A549 (cell line): ENCODE measurements at places on chromosomes 1 and 21. TPM values are rescaled to one million over a fixed set of nuclear protein-coding genes. Genes with fewer than 3 reads are reported as not detected.

GRCh38 chr1:177413982-177414596 is 243.3 kb downstream of the BRINP2 start:
- DNase-seq: no peak

The SLAMF8 gene
- polyA plus RNA-seq: 0.07 TPM in 1 of 3 replicates, not detected in the others

DNA sequence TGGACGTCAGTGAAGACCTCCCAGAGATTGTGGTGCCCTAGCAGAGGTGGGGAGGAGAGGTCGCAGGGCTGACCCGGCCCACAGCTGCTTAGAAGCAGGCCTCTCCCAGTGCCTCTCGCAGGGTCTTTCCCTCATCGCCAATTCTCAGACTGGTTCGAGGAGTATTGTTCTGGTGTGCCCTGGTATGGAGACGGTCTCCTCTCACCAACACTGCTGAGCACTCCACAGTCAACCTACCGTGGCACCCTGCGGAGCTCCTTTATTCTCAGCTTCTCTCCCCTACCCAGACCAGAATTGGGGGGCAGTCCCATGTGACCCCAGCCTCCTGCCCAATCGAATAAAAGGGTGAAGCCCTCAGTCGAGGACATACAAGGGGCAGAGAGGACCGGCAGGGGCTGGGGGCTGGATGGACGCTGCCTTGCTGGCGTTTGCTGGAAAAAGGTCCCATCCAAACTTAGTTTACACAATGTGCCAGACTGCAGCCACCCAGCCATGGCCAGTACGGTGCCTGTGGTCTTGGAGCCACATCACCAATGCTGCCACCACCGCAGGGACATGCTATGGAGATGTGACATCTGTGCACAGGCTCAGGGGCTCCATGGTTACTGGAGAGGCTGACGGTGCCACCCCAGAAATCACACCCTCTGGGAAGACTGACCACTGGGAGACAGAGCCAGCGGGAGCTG is 80.8 kb downstream of the STUM start:
- no peak for DNase-seq

- no peak for DNase-seq
Observed at GRCh38 chr1:145995964-145996432, 381 bp downstream of the TXNIP start.

GRCh38 chr1:89069951-89070350 is 4.9 kb upstream of the GBP1 start:
- DNase-seq: no peak

The KCNA2 gene
- 0.03 to 0.05 TPM (median 0.04 TPM) in 3 replicates for polyA plus RNA-seq

The RXFP4 gene
- 0.06 TPM in 1 of 3 replicates, not detected in the others for polyA plus RNA-seq

DNA sequence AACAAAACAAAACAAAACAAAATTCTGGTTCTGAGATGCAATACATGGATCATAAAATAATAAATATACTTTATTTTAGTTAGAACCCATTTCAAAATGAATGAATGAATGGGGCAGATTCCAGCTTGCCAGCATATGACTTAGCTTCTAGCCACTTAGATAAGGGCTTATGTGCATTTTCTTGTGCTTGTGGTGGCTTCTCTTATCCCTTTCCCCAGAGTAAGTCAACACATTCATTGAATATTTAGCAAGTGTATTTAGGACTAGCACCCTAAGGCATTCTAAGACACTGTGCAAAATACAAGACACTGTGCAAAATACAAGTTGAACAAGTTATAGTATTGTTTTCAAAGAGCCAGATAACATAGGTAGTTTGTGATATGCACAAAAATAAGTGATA is 4.7 kb downstream of the ADIPOR1 start:
- DNase-seq: no peak
